Activated naive CD4-positive, alpha-beta T cell (primary cell): ENCODE measurements at places on chromosomes 11 and 22.

DNA sequence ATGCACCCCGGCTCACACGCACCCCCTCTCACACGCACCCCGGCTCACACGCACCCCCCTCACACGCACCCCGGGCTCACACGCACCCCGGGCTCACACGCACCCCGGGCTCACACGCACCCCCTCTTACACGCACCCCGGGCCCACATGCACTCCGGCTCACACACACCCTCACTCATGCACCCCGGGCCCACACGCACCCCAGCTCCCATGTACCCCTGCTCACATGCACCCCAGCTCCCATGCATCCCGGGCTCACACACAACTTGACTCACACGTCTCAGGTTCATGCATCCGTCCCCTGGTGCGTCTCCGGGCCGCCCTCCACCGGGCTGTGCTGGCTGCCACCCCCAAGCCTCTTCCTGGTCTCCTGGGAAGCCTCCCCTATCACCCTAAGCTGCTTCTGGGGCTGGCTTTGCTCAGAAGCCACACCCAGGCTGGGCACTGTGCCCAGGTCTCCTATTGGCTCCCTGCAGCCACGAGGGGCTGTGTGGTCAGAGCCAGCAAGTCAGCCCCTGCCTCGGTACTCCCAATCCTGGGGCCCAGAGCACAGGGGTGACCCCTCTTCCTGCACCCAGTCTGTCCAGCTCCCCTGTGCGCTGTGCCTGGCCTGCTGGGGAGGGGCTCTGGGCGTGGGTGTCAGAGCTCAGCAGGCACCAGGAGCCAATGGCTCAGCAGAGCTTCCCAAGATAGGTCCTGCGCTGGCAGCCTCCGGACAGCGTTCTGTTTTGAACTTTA is 16.9 kb downstream of the TSPAN4 start:
- no peak for DNase-seq

DNA sequence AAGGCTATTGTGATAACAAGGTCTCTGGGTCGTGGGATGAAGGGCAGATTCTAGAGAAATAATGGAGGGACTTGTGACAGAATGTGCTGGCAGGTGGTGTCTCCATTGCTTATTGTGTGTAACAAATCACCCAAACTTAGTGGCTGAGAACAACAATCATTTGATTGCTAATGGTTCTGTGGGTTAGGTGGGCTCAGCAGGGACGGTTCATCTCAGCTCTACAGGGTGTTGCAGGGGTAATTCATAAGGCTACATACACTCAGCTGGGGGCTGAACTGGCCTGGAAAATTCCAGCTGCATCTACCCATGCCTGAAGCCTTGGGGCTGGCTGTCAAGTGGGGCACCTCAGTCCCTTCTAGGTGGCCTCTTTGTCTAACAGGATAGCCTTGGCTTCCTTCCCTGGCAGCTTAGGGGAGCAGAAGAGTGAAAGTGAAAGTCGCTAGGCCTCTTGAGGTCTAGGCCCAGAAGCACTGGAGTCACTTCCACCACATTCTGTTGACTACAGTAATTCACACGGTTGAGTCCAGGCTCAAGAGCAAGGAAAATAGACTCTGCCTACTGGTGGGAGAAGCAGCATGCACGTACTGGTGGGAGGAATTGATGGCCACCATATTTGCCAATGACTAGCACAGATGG is 308.9 kb downstream of the MN1 start:
- DNase-seq: no peak

GRCh38 chr22:17779286-17780115 is 5.2 kb upstream of the BID start:
- no peak for DNase-seq

GRCh38 chr11:49377978-49378377 is 169.6 kb upstream of the FOLH1 start:
- DNase-seq: no peak
